Lower leg skin (tissue), 4 donors: ENCODE measurements at places on chromosomes 1 and 21. TPM values are rescaled to one million over a fixed set of nuclear protein-coding genes. Genes with fewer than 3 reads are reported as not detected.

CHODL gene
- 0.97 TPM for total RNA-seq

TCHHL1 gene
- not detected for total RNA-seq

FNDC10 gene
- total RNA-seq = 12.4 TPM

BACE2 gene
- 27.6 TPM for total RNA-seq

ASCL5 gene
- total RNA-seq = not detected

ARHGEF16 gene
- 7.9 TPM for total RNA-seq

CORT gene
- not detected for total RNA-seq

INSRR gene
- not detected for total RNA-seq

PCAT6 gene
- total RNA-seq = 5.1 TPM

C1orf141 gene
- not detected for total RNA-seq

SLC1A7 gene
- total RNA-seq = not detected

TNFRSF4 gene
- not detected for total RNA-seq

DNAH14 gene
- 0.84 TPM for total RNA-seq

PCP4 gene
- total RNA-seq = 0.83 TPM

BTG2 gene
- total RNA-seq = 98.6 TPM

NUCKS1 gene
- total RNA-seq = 143 TPM

CCDC18 gene
- total RNA-seq = 5.8 TPM

C1QA gene
- total RNA-seq = 32.9 TPM

RHD gene
- not detected for total RNA-seq

APCS gene
- total RNA-seq = not detected

STRIP1 gene
- total RNA-seq = 56.6 TPM

SLAMF7 gene
- 0.91 TPM for total RNA-seq

CA6 gene
- 17.4 TPM for total RNA-seq

NHLH1 gene
- total RNA-seq = not detected

RASAL2 gene
- total RNA-seq = 26.0 TPM

ADCY10 gene
- 0.10 TPM for total RNA-seq

KCNE2 gene
- total RNA-seq = not detected

LHX4 gene
- total RNA-seq = not detected

TFAP2E gene
- total RNA-seq = 5.4 TPM

TLCD4 gene
- total RNA-seq = 6.5 TPM

LAD1 gene
- total RNA-seq = 285 TPM

PGLYRP4 gene
- 26.0 TPM for total RNA-seq
